ENCODE measurements at places on chromosomes 1 and 21.

DNA sequence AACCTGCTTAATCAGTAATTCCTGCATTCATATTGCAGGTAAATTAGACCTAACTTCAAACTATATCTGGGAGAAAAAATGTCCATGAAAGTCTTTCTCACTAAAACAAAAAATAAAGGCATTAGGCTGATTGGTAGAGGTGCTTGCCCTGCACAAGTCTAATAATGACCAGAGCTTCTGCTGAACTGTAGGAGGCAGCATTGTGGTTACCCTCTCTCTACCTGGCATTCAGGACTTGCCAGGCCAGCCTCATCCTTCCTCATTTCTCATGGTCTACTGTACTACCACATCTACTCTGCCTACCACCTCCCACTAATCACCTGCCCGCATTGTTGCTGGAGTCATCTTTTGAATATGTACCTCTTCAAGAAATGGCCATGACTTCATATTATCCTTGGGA lies 60.8 kb upstream of the KRTAP11-1 start:
- peak; percentile 13 for DNase-seq

DNA sequence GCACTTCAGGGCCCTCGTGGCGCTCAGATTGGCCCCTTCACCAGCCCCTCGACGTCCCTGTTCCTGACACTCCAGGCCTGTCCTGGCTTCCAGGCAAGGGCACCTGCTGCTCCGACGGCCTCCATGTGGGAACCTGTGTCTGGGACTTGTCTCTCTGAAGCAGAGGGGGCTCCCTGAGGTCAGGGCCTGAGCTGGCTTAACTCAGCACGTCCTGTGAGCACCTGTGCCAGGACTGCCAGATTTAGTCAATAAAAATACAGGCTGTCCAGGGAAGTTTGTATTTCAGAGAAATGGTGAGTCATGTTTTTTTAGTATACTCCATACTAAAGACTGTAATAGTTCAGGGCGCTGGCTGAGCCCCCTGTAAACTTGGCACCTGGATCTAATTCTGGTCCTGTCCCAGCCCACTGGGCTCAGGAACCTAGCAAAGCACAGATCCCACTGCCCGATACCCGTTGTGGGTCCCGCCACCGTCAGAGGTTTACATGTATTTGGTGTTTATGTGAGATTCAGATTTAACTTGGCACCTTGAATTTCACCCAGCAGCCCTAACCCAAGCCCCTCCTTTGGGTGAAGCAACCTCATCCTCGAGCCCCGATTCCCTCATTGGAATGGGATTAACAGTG lies 109.9 kb upstream of the IFFO2 start:
- DNase-seq, result no peak

- DNase-seq, result no peak
Observed at GRCh38 chr1:112027696-112028095, 38.2 kb upstream of the KCND3 start.

- DNase-seq, result no peak
Observed at GRCh38 chr1:246836209-246836966, 95.4 kb downstream of the AHCTF1 start.

DNA sequence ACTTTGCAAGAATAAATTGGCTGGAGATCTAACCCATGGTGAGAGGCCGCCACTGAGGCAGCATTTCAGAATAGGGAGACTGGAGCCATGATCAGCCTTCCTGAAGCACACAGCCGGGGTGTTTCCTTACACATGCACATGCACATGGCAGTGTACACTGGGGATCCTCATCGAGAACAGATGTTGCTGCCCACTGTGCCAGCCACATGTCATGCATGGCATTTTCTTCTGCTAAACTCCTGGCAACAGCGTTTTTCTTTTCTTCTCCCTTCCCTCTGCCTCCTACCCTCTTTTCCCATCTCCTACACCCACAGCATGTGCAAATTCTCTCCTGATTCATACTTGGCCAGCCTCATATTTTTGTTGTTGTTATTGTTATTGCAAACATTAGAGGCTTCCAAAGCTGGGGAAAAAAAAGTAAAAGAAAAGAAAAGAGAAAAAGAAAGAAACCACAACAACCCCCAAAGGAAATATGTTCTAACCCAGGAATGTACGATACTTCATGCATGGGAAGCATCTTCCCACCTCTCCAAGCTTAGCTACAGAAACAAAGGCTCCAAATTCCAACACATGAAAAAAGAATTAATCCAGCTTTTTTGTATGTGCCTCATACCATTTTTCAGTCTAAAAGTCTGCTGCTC lies 344.0 kb downstream of the ASTN1 start:
- DNase-seq, result no peak

- DNase-seq, result no peak
Observed at GRCh38 chr1:119646521-119647227, 1.4 kb downstream of the ZNF697 start.

Measured in CD8-positive, alpha-beta T cell (primary cell).